ENCODE measurements at places on chromosomes 12 and 14. TPM values are rescaled to one million over a fixed set of nuclear protein-coding genes. Genes with fewer than 3 reads are reported as not detected.

SERPINA1 gene
- total RNA-seq = 5.3 TPM

NUDT14 gene
- 3.7 TPM for total RNA-seq

PLA2G1B gene
- not detected for total RNA-seq

RND1 gene
- 3.4 TPM for total RNA-seq

BCL11B gene
- 0.13 TPM for total RNA-seq

ERP27 gene
- 0.26 TPM for total RNA-seq

DDX11 gene
- 12.9 TPM for total RNA-seq

IAPP gene
- not detected for total RNA-seq

NINJ2 gene
- total RNA-seq = 2.5 TPM

KLRK1 gene
- total RNA-seq = 0.08 TPM

WIF1 gene
- total RNA-seq = not detected

Measured in epithelial cell of alveolus of lung (primary cell).